Smooth muscle cell of bladder (primary cell): ENCODE measurements at places on chromosomes 6 and 20. TPM values are rescaled to one million over a fixed set of nuclear protein-coding genes. Genes with fewer than 3 reads are reported as not detected.

LIN28B gene
- not detected in 2 replicates for total RNA-seq

HLA-DQB1 gene
- total RNA-seq = not detected in 2 replicates

CNR1 gene
- under 0.01 TPM in 1 of 2 replicates, not detected in the other for total RNA-seq

BTN1A1 gene
- total RNA-seq = not detected in 2 replicates

CLVS2 gene
- total RNA-seq = under 0.01 TPM in 2 replicates

CYP21A2 gene
- not detected in 2 replicates for total RNA-seq

KCNK16 gene
- not detected in 2 replicates for total RNA-seq

PKHD1 gene
- not detected in 2 replicates for total RNA-seq

TUBB2B gene
- 1.3 and 2.4 TPM in 2 replicates for total RNA-seq

GPX5 gene
- total RNA-seq = not detected in 2 replicates

RAB44 gene
- under 0.01 TPM in 2 replicates for total RNA-seq

FRK gene
- 1.9 and 3.1 TPM in 2 replicates for total RNA-seq

PBOV1 gene
- total RNA-seq = not detected in 2 replicates

CSTF1 gene
- 19.2 and 24.7 TPM in 2 replicates for total RNA-seq

TFAP2A gene
- under 0.01 TPM in 2 replicates for total RNA-seq

METTL24 gene
- total RNA-seq = 0.43 and 1.2 TPM in 2 replicates

PERP gene
- 20.8 and 32.4 TPM in 2 replicates for total RNA-seq

HIVEP1 gene
- total RNA-seq = 9.2 and 11.2 TPM in 2 replicates

TMEM170B gene
- total RNA-seq = 2.1 TPM in 2 replicates

BPIFB1 gene
- not detected in 2 replicates for total RNA-seq

CLPSL1 gene
- total RNA-seq = not detected in 2 replicates

TREML2 gene
- total RNA-seq = not detected in 2 replicates

C6orf163 gene
- 1.1 and 1.8 TPM in 2 replicates for total RNA-seq

GNMT gene
- total RNA-seq = not detected in 2 replicates

SLC17A1 gene
- total RNA-seq = not detected in 2 replicates

RIPK1 gene
- 24.0 TPM in 2 replicates for total RNA-seq

SUMO4 gene
- 1.1 and 1.3 TPM in 2 replicates for total RNA-seq

LGSN gene
- total RNA-seq = under 0.01 TPM in 2 replicates

LHFPL5 gene
- not detected in 2 replicates for total RNA-seq

TRAPPC3L gene
- total RNA-seq = 0.09 and 0.14 TPM in 2 replicates

GSTA3 gene
- not detected in 2 replicates for total RNA-seq

WASF1 gene
- total RNA-seq = 5.8 and 6.5 TPM in 2 replicates

NELFE gene
- 87.3 and 111 TPM in 2 replicates for total RNA-seq

TP53TG5 gene
- total RNA-seq = under 0.01 TPM in 1 of 2 replicates, not detected in the other

RIN2 gene
- total RNA-seq = 48.9 and 57.3 TPM in 2 replicates

EYA4 gene
- 16.6 and 16.8 TPM in 2 replicates for total RNA-seq

TAF11 gene
- 13.2 and 14.2 TPM in 2 replicates for total RNA-seq

TRIM31 gene
- not detected in 2 replicates for total RNA-seq

NOTCH4 gene
- total RNA-seq = 0.85 and 1.2 TPM in 2 replicates

LRFN2 gene
- not detected in 2 replicates for total RNA-seq

DEFB124 gene
- total RNA-seq = not detected in 2 replicates

BNIP5 gene
- not detected in 2 replicates for total RNA-seq
